NCI-H2029 treated with DMSO at 0.1 percent for 48 hours (cell line): ENCODE measurements at places on chromosomes 7 and 10.

GRCh38 chr10:43186150-43186549 is 47.9 kb downstream of the CSGALNACT2 start:
- DNase-seq, result no peak

DNA sequence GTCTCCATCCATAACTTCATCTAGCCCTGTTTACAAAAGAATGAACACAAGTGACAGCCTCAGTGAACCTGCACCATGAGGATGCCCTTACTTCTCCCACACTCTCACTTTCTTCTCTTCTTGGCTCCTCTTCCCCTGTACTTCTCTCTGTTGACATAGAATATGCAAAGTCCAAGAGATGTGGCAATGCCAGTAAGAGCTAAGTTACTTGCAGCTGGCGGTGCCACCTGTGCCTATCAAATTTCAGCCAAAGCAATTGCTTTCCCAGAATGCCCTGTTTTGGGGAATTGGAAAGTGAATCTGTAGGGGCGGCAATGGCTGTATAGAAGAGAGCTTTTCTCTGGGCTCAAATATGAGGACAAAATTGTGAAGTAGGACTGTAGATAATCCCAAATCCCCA is 557.8 kb downstream of the AUTS2 start:
- DNase-seq, result no peak

DNA sequence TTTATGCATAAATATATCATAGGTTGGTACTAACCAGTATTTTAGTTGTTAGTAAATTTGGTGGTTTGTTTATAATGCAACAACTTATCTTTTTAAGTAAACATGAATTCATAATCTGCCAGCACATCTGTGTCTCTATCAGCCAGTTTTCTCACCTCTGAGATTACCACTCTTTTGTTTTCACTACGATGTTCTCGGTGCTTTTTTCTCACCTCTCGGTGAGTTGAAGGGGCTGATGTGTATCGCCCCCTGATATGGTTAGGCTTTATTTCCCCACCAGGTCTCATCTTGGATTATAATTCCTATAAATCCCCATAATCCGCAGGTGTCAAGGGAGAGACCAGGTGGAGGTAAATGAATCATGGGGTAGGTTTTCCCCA is 114.1 kb downstream of the CAMK1D start:
- no peak for DNase-seq

GRCh38 chr10:69655868-69656555 is 26.0 kb downstream of the FAM241B start:
- no peak for DNase-seq

GRCh38 chr10:67599597-67599996 is 96.4 kb downstream of the CTNNA3 start:
- DNase-seq, result no peak

DNA sequence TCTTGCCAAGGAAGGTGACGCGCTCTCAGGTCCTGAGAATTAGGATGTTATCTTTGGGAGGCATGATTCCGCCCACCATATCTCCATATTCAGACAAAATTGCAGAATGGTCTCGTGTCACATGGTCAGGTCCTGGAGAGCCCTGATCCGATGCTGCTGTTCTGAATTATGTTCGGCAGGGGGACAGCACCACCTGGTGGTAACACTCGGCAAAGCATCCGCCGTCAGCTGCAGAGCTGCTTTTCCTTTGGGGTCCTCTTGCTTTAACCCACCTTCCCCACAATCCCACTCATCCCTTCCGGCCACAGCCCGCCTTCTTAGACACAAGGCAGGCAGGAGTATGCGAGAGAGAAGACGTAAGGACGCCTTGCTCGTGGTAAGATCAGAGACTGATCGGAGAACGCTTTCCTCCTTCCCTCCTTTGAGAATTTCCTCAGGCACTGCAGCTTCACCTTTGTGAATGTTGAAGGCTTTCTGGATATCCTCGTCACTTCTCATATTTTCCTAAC is 327.8 kb upstream of the C7orf33 start:
- peak; percentile 6 for DNase-seq

DNA sequence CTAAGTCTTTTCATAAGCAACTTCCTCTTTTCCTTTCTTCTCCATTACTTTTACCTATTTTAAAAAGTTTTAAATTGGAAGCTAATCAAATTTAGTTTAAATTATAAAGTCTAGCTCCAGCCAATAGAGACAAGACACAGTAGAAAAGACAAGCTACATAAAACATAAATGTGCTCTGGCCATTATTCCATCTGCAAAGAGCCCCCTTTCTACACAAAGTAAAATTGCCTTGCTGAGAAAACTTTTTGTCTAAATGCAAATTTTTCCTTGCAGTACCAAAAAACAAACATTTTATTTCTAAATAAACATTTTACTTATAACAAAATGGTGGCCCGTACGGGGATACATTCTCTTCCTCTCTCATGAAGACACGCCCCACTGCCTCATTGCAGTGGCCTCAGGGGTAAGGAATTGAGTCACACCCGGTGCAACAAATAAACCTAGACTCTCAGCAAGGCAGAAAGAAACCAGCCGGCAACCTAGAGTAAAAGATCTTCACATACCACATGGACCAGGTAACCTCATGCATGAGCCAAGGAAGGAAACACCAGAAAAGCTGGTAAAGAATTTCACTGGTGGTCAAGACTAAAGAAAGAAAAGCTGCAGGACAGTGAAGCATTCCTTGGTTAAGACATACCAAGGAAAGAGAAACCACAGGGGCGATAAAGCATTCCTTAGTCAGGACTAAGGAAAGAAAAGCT is 71.6 kb upstream of the ZNF746 start:
- DNase-seq, result no peak

DNA sequence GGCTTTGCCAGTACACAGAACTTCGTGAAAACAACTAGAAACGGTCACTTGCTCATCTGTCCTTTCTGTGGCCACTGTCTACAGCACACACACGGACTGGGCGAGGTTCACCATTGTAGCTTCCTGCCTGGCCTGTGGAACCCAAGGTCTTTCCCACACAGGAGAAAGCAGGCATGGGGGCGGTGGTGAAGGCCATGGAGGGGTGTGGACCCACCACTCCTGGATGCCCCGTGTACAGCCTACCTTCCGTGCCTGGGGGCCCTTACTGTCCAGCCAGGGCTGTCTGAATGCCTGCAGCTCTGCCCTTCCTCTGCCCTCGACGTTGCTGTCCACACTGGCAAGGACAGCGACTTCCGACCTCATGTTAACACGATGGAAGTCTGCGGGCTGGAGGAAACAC is 108.8 kb downstream of the PRPF18 start:
- DNase-seq, result no peak

- DNase-seq, result no peak
These were observed 74.3 kb upstream of the TOMM7 start for GRCh38 chr7:22896917-22897316.

DNA sequence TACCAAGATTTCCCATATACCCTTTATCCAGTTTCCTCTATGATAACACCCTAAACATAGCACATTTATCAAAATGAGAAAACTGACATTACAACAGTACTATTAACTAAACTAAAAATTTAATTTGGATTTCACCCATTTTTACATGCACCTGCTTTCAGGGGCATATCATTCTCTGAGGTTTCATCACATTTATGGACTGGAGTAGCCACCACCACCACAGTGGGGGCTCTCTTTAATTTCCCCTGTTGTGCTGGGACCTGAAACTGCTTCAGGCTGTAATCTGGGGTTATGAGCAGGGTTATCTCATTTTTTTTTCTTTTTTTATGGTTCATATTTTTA is 637.9 kb upstream of the DPP6 start:
- DNase-seq, result no peak

DNA sequence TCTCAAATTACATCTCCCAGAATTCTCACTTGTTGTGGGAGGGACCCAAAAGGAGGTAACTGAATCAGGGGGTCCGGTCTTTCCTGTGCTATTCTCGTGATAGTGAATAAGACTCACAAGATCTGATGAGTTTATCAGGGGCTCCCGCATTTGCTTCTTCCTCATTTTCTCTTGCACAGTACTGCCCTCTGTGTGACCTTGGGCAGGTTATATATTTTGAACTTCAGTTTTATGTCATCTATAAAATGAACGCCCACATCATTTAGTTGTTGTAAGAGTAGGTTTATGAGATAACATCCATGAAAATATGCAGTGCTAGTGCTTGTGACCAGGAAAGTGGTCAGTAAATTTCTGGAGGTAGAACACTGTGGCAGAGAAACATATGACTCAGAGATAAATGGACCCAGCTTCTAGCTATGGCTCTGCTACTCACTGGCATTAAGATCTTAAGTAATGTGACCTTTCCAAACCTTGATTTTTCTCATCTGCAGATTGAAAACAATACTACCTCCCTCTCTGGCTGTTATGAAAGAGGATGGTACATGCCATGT is 44.3 kb downstream of the SCRN1 start:
- no peak for DNase-seq

DNA sequence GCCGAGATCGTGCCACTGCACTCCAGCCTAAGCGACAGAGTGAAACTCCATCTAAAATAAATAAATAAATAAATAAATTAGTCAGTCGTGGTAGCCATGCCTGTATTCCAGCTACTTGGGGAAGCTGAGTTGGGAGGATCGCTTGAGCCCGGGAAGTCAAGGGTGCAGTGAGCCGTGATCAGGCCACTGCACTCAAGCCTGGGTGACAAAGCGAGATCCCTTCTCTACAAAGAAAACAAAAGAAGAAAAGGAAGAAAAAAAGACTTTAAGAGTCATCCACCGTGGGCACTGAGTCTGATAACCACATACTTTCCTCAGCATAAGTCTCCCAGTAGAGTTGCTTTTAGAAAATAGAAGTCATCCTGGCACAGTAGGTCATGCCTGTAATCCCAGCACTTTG is 2.6 kb downstream of the TMEM254 start:
- DNase-seq, result no peak
